ENCODE measurements at places on chromosomes 1 and 21. TPM values are rescaled to one million over a fixed set of nuclear protein-coding genes. Genes with fewer than 3 reads are reported as not detected.

PADI4 gene
- not detected for total RNA-seq

TRAF5 gene
- total RNA-seq, result 6.3 TPM

CR1 gene
- total RNA-seq, result not detected

OR11L1 gene
- total RNA-seq, result not detected

EYA3 gene
- total RNA-seq, result 10.9 TPM

SORT1 gene
- 8.9 TPM for total RNA-seq

S100A2 gene
- total RNA-seq, result 8.0 TPM

GPX7 gene
- 55.5 TPM for total RNA-seq

CA6 gene
- total RNA-seq, result not detected

CHAF1B gene
- total RNA-seq, result 4.2 TPM

OR2T33 gene
- not detected for total RNA-seq

LHX8 gene
- total RNA-seq, result not detected

SRRM1 gene
- total RNA-seq, result 50.0 TPM
